ENCODE measurements at places on chromosomes 2 and 18.

DNA sequence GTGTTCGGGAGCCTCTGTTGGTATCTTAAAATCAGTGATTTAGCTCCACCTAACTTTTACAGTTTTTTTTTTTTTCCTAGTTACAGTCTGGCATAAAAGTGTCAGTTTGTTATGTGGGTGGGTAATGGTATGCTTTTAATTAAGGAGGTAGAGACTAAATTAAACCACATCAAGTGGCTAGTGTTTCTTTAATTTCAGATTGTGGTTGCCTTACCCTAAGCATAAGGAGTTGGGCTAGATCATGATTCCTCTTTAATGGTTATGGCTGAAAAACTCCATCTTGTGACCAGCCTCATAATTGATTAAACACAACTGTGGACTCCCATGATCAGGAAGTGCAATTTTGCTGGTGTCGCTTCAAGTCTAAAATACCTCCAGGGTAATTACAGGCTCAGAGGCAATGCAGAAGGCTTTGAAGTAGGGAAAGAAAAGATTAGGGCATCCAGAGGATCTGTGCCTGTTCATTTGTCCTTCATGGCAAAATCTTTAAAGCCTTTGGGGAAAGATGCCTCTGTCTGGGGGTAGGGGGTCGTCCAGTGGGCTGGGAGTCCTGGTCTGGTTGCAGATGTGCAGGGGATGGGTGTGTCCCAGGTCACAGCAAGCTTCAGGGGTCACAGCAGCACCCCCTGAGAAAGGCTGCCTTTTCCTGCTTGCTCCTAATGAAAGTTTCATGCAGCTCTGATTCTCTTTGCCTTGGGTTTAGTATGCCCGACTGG, 579.2 kb downstream of the BCL11A start:
- DNase-seq, result no peak

DNA sequence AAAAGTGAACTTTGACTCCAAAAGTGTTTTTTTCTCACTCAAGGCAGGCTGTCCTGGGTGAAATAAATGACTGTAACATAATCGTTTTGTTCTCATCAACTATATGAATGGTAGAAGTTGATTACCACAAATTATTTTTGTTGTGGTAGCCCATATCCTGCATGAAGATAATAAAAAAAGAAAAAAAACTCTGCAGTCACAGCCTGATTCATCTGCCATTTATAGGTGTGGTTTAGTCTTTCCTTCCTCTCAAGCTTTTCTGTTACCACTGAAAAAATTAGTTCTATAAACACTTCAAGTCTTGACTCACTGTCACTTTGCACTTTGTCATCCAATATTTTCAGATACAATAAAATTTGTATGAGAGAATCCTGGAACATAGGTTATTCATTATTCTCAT, 522.0 kb downstream of the PLCL1 start:
- no peak for DNase-seq

GRCh38 chr2:228064024-228064423, 117.5 kb downstream of the SPHKAP start:
- no peak for DNase-seq

- no peak for DNase-seq
Observed at GRCh38 chr2:27681841-27682240, 18.2 kb downstream of the SLC4A1AP start.

DNA sequence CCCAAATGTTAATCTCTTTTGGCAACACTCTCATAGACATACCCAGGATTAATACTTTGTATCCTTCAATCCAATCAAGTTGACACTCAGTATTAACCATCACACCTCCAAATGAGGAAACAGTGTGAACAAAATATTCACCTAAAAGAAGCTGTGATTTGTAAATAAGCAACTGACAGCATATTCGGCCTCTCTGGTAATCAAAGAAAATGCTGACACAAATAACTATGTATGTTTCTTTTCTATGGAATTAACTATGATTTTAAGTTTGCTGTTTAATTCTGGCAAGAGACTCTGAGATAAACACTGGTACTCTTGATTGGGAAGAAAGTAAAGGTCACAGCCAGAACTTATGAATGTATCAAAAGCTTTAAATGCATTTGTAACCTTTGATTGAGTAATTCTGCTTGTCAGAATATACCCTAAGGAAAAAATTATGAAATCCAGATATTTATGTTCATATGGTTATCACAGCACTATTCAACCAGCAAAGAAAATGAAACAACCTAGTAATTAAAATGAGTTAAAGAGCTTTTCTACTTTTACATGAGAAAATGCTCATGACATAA, 3.6 kb upstream of the GYPC start:
- DNase-seq, result no peak
